ENCODE measurements at places on chromosomes 2 and 18.

- no peak for DNase-seq
These were observed 36.0 kb upstream of the TTC27 start for GRCh38 chr2:32591669-32592463.

DNA sequence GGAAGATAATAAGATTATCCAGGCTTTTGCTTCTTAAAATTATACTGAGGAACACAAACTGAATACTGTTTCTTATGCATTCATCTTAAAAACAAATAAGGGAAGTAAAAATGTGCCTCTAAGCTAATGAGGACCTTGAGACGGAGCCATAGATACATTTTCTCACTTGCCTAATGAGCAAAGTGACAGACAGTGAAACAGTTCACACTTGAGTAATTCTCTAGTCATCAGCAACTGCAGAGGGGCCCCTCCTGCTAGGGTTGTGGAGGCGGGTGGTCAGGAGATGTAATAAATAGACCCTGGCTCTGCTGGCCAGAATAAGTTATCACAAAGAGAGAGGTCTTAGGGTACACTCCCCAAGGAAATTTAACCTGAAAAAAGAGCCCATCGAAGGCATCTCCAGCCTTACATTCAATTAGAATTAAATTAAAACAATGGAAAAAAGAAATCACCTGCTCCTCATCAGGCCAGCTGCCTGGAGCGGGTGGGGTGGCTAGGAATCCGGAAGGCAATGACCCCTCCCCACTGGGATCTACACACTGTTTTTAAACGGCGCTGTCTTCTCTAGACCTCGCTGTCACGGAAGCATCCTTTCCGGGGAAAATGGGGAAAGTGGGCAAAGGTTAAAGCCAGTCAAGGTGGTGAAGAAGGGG is 32.6 kb upstream of the INSIG2 start:
- no peak for DNase-seq

DNA sequence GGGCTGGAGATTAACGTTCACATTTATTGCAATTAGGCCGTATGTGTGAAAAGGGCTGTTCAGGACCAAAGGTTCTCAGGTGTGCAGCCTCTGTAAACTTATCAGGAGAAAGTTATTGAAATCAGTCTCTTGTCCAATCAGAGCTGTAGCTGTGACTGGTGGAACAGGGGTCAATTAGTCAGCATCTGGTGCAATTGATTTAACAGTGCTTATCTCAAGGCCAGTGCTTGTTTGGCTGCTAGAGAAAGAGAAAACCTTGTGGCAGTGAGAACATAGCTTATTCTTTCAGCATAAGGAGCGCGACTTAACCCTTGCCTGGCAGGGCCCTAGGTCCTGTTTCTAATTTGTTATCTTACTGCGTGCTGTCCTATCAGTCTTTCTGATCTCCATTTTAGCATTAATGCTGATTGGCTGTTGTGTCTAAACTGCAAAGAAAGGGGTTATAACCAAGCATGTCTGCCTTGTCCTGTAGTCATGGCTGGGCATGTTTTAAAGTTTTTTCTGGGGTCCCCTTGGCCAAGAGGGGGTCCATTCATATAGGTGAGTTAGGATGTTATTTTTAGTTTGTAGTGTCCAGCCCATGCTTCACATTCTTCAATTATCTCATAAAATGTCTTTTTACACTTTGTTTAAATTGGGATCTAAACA is 66.4 kb downstream of the CYB5A start:
- no peak for DNase-seq

GRCh38 chr2:58376592-58376991 is 135.5 kb upstream of the FANCL start:
- no peak for DNase-seq

GRCh38 chr2:37642907-37643729 is 28.3 kb downstream of the CDC42EP3 start:
- no peak for DNase-seq

DNA sequence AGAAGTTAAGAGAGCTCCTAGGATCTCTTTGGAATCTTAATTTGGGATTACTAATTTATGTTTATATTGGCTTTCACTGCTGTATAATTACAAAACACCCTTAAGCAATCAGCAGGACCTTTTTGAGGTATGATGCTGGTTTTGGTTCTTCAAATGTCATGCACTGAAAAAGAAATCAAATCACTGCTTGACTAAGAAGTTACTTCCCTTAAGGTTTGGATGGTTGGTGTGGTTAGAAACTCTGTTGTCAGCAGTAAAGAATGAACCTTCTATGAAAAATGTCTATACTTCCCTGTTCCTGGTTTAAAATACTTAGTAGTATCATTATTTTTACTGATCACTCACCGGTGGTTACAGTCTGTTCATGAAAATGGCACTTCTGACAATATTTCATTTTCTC is 5.5 kb downstream of the COLEC12 start:
- DNase-seq = no peak

DNA sequence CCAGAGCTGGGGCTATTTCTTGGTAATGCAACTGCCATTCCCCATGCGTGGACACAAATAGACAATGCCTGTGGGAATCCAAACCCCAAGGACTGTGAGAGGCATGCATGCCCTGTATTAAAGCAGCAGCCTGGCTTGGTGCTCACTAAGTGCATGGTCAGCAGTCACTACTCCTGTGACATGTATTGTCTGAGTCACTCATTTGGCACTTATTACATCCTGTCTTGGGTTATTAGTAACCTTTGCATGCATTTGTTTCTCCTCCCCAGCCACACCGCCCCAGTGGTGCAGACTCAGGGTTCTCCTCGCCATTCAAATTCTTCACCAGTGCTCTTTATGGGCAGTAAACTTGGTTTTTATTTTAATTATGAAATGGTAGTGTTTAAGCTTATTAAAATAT is 30.2 kb downstream of the PRKCE start:
- DNase-seq = no peak

- no peak for DNase-seq
These were observed 41.1 kb downstream of the ACVR1C start for GRCh38 chr2:157587576-157587975.

DNA sequence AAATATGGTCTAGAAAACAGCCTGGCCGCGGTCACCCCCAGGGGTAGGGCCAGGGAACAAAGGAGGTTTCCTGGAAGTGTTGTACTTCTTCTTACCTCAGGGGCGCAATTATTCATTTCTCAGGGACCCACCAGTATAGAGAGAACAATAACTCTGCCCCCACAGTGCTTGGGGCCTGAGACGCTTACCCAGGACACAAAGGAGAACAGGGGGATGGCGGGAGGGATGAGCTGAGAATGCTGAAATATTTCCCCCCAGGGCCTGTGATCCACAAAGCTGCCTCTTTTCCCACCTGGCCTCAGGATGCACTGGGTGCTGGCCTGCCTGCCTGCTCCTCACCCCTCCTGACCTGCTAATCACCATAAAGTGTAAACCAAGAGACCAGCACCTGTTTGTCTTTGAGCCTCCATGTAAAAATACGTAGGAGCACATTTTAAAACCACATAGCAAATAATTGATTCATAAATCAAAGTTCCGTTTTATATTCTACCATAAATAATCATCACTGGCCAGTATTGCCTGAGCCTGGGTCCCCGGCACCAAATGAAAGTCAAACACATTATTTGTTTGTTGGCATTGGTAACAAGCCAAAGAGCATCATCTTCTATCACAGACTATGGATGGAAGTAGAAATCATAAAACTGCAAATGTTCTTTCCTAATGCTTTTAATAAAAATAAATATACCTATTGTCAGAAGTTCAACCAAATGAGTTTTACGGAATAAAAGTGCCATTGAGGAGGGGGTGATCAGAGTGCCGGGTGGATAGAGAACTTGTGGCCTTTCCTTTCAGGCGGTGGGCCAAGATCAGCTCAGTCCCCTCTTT is 67.3 kb upstream of the RMDN2 start:
- no peak for DNase-seq

GRCh38 chr2:30403592-30404312 is 43.3 kb upstream of the LCLAT1 start:
- DNase-seq = no peak

DNA sequence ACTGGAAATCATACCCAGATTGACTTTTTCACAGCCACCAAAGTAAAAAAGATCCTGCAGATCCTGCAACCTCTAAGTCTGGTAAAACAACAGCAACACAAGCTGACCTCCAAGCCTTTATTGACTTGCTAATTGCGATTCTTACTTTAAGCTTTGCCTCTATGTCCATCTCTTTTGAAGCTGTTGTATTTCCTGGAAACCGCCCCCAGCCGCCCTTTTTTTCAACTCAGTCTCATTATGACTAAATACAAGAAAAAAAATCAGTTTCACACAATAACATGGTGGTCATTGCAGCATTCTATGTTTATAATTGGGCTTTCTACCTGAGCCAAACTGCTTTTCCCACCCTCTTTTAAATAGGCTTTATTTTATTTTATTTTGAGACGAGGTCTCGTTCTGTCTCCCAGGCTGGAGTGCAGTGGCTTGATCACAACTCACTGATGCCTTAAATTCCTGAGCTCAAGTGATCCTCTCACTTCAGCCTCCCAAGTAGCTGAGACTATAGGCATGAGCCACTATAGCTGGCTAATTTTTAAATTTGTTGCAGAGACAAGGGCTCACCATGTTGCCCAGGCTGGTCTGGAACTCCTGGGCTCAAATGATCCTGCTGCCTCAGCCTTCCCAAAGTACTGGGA is 76.2 kb downstream of the MOGAT1 start:
- DNase-seq = no peak

- no peak for DNase-seq
These were observed 23.6 kb downstream of the IL1F10 start for GRCh38 chr2:113091231-113091896.

DNA sequence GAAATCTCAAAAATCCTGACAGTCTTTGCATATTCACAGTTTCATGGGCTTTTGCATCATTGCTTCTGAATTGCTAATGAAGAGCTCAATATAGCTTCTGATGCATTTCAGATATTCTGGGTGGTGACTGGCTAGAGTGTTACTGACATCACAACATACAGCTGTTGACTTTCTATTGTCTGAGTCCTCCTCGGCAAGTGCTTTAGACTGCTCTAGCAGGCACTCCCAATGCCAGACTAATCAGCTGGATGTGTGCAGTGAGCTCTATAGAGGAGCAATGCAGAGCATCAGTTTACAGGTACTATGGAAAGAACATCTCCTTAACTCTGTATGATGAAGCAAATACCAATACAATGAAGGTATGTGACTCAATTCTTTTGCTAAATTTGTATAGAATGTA is 54.9 kb downstream of the R3HDM1 start:
- DNase-seq = peak; percentile 33

GRCh38 chr2:203830304-203831055 is 37.1 kb upstream of the CTLA4 start:
- no peak for DNase-seq

GRCh38 chr2:133810559-133810958 is 242.3 kb upstream of the NCKAP5 start:
- DNase-seq = no peak

DNA sequence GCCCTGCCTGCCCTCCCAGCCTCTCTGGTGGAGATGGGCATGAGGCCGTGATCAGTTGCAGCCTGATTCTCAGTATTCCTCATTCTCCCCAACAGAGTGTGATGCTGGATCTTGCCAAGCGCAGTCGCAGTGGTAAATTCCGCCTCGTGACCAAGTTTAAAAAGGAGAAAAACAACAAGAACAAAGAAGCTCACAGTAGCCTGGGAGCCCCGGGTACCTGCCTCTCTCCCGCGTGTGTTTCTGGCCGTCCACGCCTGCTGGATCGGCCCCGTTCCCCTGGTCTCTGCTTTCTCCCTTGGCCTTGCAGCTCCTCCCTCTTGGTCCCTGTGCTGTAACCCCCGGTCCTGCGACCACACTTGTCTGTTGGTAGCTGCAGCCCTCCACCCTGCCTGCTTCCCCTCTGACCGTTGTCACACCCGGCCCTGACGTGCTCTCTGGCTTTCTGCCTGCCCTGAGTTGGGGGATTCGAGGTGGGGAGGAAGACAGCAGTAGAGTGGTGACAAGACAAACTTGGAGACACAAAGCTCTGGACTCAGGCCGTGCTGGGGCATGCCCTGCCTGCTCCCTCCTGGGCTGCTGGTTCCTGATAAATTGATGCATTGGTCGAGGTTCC is 99.5 kb downstream of the USP40 start:
- DNase-seq = no peak

- DNase-seq = no peak
These were observed 53.6 kb upstream of the DDX18 start for GRCh38 chr2:117760916-117761315.

DNA sequence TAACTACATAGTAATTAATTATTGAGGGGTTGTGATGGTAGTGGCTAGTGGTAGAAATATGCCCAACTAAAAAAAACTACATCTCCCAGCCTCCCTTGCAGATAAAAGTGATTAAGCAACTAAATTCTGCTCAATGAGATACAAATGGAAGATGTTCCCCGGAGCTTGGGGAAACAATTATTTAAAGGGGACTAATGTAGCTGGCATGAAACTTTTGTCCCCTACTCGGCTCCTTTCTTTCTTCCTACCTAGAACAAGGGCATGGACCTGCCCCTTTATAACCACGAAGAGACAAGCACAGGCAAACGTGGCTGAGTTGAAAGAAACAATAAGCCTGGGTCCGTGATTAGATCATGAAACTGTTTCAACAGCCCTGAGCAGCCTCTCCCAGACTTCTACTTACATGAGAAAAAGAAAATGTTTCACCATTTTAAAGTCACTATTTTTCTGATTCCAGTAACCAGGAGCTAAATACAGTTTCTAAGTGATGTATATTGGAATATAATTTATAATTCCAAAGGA is 236.9 kb downstream of the SCG2 start:
- DNase-seq = no peak

DNA sequence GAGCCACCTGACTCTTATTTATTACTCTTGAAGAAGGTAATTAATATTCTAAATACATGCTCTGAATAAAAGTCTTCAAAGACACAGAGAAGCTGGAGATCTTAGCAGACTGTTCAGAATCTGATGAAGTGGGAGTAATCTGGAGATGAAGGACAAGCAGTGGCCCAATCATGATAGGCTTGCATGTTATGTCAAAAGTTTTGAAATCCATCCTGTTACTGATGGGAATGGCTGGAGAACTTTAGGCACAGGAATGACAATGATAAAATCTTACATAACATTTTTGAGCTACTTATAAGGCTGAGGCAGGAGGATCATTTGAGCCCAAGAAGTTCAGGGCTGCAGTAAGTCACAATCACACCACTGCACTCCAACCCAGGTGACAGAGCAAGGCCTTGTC is 2.4 kb upstream of the RIF1 start:
- no peak for DNase-seq

- no peak for DNase-seq
These were observed 6.1 kb downstream of the RNF144A start for GRCh38 chr2:6923319-6923718.

Measured in NCI-H526 treated with DMSO at 0.1 percent for 48 hours (cell line).